ENCODE measurements at places on chromosomes 5 and 9. TPM values are rescaled to one million over a fixed set of nuclear protein-coding genes. Genes with fewer than 3 reads are reported as not detected.

Gene SPATA31E1
- total RNA-seq = not detected

Gene KIF4B
- not detected for total RNA-seq

Gene FOXD4L3
- not detected for total RNA-seq

Gene THG1L
- total RNA-seq = 11.0 TPM

- no peak for ATAC-seq
Observed at GRCh38 chr9:70951749-70952727, 169.4 kb downstream of the TRPM3 start.

DNA sequence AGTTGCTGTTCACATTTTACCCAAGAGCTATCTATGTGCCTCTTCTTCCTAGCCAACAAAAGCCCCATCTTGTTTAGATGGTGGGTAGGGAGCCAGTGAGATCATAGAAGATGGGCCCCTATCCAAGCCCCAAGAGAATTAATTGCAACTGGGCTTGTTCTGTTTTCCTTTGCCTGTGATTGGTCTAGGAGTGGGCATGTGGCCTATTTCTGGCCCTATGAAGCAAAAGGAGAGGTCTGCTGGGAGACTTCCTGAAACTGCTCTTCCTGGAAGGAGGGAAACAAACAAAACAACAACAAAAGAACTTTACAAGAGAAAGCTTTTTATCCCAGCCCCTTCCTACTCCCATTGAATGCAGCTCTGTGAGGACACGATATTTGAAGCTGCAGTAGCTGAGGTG, 32.5 kb upstream of the ALDOB start:
- no peak for ATAC-seq

Measured in activated T-helper 17 cell treated with anti-CD3 and anti-CD28 coated beads, Interleukin-2, amount 50 U/mL, for 72 hours (primary cell).